Left ventricle myocardium inferior (tissue), 1 donor: ENCODE measurements at places on chromosomes 16 and 17.

GRCh38 chr17:15213381-15214087, 51.6 kb downstream of the PMP22 start:
- no peak for DNase-seq

DNA sequence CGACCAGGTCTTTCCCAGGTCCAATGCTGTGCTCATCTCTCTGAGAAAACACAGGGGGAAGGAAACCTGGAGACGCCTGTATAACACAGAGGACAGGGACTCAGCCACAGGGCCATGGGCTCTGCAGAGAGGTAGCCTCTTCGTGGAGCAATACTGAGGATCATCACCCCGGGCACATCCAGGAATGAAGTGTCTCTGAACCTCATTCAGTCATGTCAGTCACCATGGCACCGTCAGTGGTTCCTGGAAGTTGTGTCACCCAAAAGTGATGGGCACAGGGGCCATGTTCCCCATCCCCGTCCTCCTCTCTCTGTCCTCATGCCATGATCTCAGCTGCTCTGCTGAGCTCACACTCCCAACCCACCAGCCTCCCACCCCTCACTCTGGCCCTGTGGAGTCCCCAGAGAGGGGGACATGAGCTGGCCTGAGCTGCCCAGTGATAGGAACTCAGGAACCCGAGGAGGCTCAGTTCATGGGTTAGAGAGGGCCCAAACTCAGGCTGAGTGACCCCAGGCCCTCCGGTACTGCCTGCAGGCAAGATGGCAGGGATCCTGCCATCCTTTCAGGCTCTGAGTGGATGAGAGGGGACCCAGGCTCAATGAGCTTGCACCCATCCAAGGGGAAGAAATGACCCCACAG, 53.4 kb downstream of the PITPNM3 start:
- DNase-seq, result no peak

- no peak for DNase-seq
These were observed 302.3 kb downstream of the SHISA9 start for GRCh38 chr16:13203725-13204124.

DNA sequence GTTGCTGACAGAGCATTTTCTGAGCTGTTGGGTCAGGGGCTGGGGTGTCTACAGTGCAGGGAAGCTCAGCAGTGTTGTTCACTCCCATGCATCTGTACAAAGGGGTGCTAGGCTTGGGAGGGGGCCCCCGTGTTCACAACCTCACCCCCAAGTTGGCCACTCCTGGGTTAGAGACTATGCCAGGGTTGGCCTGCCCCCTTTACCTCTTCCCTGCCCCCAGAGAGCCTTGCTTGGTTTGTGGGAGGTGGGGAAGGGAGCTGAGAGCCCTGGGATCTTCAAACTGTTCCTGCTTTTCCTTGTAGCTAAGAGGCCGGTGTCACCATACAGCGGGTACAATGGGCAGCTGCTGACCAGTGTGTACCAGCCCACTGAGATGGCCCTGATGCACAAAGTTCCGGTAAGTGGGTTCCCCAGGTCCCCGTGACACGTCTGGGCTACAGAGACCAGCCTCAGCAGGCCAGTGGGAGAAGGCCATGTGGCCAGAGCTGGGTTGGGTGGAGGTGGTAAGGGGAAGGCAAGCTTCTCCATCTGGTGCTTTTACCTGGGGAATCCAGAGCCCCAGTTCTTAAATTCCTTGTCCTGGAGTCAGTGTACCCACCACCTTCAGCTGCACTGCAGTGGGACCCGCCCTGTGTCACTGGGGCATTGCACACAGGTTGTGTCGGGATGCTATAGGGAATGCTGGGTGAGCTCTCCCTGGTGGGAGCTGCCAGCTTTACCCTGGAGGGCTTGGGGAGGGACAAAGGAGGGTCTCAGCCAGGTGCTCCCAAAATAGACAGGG, 11.8 kb downstream of the GPRC5C start:
- no peak for DNase-seq

- peak; percentile 56 for DNase-seq
These were observed 33.2 kb downstream of the MAP2K6 start for GRCh38 chr17:69447726-69448125.

DNA sequence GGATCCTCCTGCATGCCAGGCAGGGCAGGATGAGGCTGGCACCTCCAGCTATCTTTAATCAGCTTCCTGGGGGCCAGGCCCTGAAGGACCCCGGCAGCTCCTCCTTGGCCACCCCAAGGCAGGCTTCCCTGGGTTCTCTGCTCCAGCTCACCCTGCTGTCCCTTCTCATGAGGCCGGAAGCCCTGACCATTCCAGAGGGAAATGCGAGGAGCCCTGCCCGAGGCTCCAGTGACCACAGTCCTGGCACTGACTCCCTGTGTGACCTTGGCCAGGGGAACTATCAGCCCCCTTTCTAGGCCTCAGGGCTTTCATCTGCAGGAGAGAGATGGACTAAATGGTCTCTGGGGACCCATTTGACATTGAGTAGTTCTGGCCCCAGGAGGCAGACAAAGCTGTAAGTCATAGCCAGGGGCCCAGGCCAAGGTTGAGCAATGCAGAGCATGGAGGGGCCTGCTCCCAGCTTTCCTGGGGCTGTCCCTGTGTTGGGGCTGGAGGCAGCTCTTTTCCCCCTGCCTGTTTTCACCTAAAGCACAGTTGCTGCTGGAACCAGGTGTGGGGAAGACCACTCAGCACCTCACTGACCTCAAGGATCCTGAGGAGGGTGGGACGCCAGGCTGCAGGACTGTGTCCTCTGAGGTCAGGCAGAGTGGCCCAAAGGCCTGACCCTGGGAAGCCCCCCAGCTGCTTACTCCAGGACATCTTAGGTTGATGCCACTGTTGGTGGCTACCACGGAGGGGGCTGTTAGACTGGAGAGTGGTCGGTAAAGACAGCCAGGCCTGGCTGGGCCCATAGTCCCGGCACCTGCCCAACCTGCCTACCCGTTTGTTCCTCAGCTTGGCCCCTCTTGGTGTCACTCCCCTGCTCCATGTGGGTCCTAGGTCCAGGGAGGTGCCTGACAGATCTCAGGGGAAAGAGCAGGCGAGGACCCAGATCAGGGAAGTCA, 8.1 kb downstream of the KCNH6 start:
- no peak for DNase-seq

DNA sequence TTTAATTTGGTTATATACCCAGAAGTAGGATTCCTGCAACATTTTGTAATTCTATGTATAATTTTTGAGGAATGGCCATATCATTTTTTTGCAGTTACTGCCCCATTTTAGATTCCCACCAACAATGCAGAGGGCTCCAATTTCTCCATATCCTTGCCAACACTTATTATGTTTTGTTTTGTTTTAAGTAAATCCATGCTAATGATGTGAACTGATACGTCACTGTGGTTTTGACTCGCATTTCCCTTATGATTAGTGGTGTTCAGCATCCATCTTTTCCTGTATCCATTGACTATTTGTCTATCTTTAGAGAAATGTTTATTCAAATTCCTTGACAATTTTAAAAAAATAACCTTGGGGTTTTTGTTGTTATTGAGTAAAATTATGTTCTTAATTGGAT, 826.4 kb downstream of the CDH11 start:
- no peak for DNase-seq
